Activated CD4-positive, alpha-beta T cell treated with anti-CD3 and anti-CD28 coated beads, Interleukin-2, amount 50 U/mL, for 16 hours (primary cell): ENCODE measurements at places on chromosomes 1 and 21.

DNA sequence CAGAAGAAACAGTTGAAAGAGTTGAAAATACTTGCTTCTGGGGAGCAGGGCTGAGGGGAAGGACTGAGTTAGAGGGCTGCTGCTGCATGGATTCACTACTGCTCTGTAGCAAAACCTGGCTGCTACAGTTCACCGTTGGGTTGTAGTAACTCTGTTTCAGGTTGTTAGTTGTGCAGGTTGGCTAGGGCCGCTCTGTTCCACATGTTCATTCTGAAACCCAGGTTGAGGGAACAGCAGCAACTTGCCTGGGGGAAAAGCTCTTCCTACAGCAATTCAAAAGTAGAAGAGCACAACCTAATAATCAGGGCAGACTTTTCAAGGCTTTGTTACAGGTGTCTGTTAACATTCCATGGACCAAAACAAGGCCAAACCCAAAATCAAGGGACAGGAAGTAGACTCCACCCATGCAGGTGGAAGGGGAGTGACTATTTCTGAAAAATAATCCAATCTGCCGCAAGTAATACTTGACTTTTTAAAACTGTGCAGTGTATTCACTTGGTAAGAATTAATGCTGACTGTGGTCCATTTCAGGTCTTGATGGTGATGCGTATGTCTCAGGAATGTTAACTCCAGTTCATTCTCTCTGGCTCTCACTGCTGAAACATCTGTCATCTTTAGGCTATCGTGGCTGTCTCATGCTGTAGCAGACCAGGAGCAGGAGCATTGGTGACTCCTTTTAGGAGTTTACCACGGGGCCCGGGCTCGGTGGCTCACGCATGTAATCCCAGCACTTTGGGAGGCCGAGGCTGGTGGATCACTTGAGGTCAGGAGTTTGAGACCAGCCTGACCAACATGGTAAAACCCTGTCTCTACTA is 5.1 kb upstream of the PARK7 start:
- DNase-seq, result no peak

GRCh38 chr21:22679207-22679606 is 1681.0 kb downstream of the NCAM2 start:
- no peak for DNase-seq

DNA sequence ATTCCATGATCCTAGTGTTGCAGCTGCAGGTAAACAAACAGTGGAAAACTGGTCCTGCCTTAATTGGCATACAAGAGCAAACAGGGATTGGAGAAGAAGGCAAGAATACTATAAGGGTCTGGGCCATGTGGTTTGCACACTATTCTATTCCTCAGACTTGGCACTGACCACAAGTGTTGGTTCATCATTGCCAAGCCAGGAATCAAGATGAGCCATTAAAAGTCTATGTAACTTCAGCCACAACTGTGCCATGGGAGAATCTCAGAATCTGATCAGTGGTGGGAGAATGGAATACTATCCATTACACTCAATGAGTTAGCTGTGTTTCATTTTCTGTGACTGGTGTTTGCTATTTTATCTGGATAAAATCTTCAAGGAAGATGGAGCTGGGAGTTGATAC is 26.2 kb upstream of the FCER1A start:
- DNase-seq, result no peak

- no peak for DNase-seq
Observed at GRCh38 chr1:61436491-61437120, 288.3 kb downstream of the TM2D1 start.

- DNase-seq, result peak; percentile 12
Observed at GRCh38 chr1:175373786-175374623, 181.4 kb upstream of the KIAA0040 start.

GRCh38 chr1:9626201-9626608 is 25.3 kb upstream of the PIK3CD start:
- peak; percentile 50 for DNase-seq

DNA sequence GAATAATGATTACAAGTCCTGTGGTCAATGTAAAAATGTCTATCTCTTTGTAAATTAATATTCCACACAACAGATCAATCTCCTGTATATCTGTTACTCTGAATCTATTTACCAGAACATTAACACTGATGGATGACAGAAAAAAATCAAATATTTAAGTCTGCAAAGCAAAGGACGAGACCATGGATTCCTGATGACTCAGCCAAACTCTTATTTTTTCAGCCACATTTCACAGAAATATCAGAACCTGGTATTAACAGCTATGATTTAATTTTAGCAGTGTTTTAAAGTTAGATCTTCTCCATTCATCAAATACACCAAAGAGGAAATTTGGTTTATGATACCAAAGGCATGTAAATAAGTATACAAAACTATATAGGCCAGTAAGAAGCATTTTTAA is 46.1 kb downstream of the FAF1 start:
- DNase-seq, result no peak

- DNase-seq, result no peak
Observed at GRCh38 chr1:219833214-219833815, 95.0 kb downstream of the SLC30A10 start.

- no peak for DNase-seq
Observed at GRCh38 chr21:28336314-28336713, 656.4 kb downstream of the LTN1 start.

- no peak for DNase-seq
Observed at GRCh38 chr1:1461721-1462317, 9.7 kb upstream of the ATAD3B start.

GRCh38 chr21:44994047-44994694 is 54.3 kb downstream of the SLX9 start:
- no peak for DNase-seq

DNA sequence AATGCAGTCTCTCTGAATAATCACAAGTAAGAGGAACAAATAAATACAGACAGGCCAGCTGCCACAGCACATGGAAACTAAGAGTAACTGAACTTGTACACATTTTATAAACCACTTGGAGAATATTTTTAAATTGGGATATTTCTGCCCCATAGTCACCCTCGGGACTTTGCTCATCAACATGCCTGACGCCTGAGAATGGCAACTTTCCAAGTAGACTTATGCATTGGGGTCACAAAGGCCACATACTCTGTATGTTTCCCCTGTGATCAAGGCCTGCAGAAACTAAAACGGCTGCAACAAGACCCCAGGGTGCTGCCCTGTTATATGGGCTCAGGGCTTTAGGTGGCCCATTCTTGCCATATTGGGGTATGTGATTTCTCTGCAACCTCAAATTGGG is 38.3 kb upstream of the GJA5 start:
- DNase-seq, result no peak

- DNase-seq, result no peak
Observed at GRCh38 chr1:116164150-116164549, 53.0 kb downstream of the MAB21L3 start.

DNA sequence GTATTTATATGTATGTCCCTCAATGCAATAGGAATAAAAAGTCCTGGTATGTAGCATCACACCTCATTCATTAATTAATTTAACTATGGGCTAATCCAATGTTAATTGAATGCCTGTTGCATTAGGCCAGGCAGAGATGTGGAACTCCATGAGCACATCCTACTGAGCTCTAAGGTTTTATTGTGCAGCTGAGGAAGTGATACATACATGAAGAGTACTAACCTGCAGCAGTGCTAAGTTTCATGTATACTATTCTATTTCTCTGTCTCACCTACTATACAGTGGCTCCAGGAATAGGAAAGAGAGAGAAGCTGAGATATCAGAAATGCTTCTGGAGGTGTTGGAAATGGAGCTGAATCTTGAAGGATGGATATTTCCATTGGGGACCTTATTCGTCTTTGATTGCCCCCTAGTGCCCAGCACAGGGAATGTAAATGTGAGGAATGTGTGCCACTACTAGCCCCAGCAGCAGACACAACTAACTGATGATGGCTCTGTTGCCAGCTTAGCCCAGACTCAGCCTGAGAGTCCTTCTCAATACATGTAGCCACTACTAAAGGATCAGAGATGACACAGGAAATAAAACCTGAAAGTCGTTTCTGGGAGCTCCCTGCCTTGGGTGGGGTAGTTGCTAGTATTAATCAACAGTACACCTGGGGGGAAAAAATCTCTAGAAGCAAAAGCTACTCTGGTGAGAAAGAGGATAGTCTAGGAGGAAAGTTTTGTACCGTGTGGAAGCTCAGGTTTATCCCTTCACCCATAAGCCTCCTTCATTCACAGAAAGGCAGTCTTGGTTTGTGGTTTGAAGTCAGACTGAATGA is 173.3 kb upstream of the FOXD3 start:
- DNase-seq, result peak; percentile 42

- no peak for DNase-seq
Observed at GRCh38 chr1:41696381-41696780, 211.9 kb upstream of the EDN2 start.

GRCh38 chr1:28606771-28607170 is 14.7 kb downstream of the RAB42 start:
- no peak for DNase-seq

DNA sequence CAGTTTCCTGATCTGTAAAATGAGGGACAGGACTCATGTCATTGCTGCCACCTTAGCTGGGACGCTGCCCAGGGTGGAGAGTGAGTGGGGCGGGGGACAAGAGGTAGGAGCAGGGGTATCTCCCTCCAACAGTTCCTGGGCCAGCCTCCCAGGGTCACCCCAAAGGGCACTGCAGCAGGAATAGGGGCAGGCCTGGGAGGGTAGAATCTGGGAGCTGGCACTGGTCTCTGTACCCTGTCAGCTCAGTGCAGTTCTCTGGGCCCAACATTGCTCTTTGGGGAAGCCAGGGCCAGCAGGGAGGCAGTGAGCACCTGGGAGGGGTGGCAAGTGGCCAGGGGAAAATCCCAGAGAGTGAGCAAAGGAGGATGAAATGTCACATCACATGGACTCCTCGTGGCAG is 55.8 kb downstream of the ELK4 start:
- DNase-seq, result no peak

DNA sequence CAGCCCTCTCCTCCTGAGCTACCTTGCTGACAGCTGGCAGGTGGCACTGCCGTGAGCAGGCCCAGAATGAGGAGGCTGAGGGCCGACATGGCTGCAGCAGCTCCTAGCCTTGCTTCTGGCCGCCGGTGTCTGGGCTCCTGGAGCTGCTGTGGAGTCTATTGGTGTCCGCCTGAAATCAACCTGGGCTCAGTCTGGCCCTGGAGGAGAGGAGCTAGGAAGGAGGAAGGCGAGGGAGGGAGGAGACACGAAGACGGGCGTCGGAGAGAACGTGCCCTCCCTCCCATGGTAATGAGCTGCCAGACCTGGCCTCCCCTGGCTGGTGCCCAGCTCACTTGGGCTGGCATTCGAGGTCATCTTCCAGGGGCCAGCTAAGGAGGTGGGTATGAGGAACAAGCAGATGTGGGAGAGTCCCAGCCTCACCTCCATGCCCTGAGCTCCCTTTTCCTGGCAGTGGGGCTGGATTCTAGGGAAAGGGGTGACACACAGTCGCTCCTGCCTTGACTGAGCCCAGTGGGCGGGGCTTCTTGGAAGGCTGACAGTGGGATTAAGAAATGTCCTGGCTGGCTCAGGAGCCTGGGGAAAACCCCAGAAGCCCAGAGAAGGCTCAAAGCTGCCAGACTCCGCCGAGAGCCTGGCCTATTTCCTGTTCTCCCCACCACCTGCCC is at the start of gene PDZK1IP1:
Gene PDZK1IP1, minus strand, starts transcription at position 193 of the 665 bp plus-strand sequence. Its CDS starts 104 bp downstream, at position 89.
- no peak for DNase-seq

GRCh38 chr1:7940745-7941436 is at the start of gene TNFRSF9:
TSS of gene TNFRSF9 (minus strand) at chr1:7940839. CDS start at chr1:7939994, 845 bp downstream.
- DNase-seq, result peak; percentile 75

GRCh38 chr1:26874896-26875295 is 11.9 kb downstream of the SFN start:
- DNase-seq, result no peak

DNA sequence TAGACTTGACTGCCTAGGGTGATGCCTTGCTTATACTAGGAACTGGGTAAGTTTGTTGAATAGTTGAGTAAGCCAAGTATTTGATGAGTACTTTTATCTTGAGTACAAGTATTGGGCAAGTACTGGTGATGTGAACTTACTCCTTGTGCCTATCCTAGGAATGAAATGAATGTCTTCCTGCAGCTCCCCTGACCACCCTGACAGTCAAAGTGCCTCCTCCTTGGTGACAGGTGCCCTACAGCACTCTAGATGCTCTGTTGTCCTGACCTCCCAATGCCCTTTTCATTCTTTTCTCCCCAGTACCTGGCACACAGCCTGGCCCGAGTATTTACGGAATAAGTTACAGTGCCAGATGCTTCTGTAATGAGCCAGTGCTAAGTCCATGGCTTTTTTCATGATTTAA is 25.5 kb downstream of the PCSK9 start:
- DNase-seq, result no peak

- DNase-seq, result no peak
Observed at GRCh38 chr1:211632808-211633523, 42.5 kb downstream of the NEK2 start.
